Breast epithelium (tissue), 4 donors: ENCODE measurements at places on chromosomes 7 and 10.

- no peak for DNase-seq
Measured at GRCh38 chr7:6508950-6509349, 42.3 kb downstream of the GRID2IP start.

- DNase-seq: no peak
Measured at GRCh38 chr10:24495666-24496460, 227.8 kb downstream of the ARHGAP21 start.

DNA sequence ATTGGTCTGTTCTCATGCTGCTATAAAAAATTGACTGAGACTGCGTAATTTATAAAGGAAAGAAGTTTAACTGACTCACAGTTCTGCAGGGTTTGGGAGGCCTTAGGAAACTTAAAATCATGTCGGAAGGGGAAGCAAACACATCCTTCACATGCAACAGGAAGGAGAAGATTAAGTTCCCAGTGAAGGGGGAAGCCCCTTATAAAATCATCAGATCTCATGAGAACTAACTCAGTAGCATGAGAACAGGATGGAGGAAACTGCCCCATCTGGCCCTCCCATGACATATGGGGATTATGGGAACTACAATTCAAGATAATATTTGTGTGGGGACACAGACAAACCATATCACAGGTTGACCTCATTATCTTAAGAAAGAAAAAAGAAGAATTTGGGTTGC is 134.5 kb downstream of the PPP1R3A start:
- DNase-seq: no peak

GRCh38 chr7:37964196-37964595 is 43.8 kb downstream of the EPDR1 start:
- DNase-seq: no peak
